ENCODE measurements at places on chromosomes 6 and 20. TPM values are rescaled to one million over a fixed set of nuclear protein-coding genes. Genes with fewer than 3 reads are reported as not detected.

GRCh38 chr6:155426408-155426945 lies 29.2 kb downstream of the NOX3 start:
- no peak overlapping the region for H3K27ac ChIP-seq
- no peaks in the 10 kb centered on the region for H3K4me1 ChIP-seq
- no peaks in the 10 kb centered on the region for H3K27me3 ChIP-seq

- peaks cover 11% of the 10 kb centered on the region for H3K27me3 ChIP-seq
- H3K4me1 ChIP-seq, result peaks cover 16% of the 10 kb centered on the region
- no peak for DNase-seq
- H3K4me3 ChIP-seq, result no peak overlapping the region
- no peak overlapping the region for H3K27ac ChIP-seq
These were observed 5.6 kb upstream of the BEND6 start for GRCh38 chr6:56949265-56949664.

- H3K36me3 ChIP-seq, result no peaks in the 10 kb centered on the region
- H3K27ac ChIP-seq, result no peak overlapping the region
- DNase-seq, result no peak
- no peak overlapping the region for H3K4me3 ChIP-seq
- H3K4me1 ChIP-seq, result no peaks in the 10 kb centered on the region
These were observed 69.3 kb downstream of the UST start for GRCh38 chr6:148816117-148816516.

- no peaks in the 10 kb centered on the region for H3K27me3 ChIP-seq
- no peaks in the 10 kb centered on the region for H3K4me1 ChIP-seq
- no peaks in the 10 kb centered on the region for H3K36me3 ChIP-seq
- H3K4me3 ChIP-seq, result no peak overlapping the region
- no peak for DNase-seq
These were observed 82.3 kb upstream of the CLDN20 start for GRCh38 chr6:155181498-155181897.

DNA sequence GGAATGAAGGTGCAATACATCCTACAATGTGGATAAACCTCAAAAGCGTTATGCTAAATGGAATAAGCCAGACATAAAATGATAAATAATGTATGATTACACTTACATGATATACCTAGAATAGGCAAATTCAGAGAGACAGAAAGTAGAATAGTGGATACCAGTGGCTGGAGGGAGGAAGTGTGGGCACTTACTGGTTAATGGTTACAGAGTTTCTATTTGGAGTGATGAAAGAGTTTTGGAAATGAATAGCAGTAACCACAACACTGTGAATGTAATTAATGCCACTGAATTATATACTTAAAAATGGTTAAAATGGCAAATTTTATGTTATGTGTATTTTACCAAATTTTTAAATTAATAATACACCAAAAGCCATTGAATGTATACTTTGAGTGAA lies 71.4 kb upstream of the CST7 start:
- H3K27ac ChIP-seq, result no peak overlapping the region
- no peak overlapping the region for H3K4me3 ChIP-seq
- H3K4me1 ChIP-seq, result no peaks in the 10 kb centered on the region
- peaks cover 11% of the 10 kb centered on the region for H3K27me3 ChIP-seq

DNA sequence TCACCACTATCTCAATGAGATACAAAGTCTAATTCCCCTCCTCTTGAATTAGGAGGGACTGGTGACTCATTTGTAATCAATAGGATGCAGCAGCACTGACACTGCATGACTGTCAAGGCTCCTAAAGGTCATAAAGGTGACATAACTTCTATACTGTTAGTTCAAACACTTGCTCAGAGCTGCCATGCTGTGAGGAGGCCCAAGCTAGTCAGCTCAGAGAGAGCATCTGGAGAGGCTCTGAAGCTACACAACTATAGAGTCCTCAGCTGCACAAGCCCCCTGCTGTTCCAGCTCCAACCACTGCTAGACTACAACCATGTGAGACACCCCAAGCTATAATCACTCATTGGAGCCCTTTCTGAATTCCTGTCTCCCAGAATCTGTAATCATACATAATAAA lies 17.0 kb upstream of the HEY2 start:
- H3K27ac ChIP-seq, result no peak overlapping the region
- no peaks in the 10 kb centered on the region for H3K36me3 ChIP-seq
- no peak for DNase-seq
- H3K4me3 ChIP-seq, result no peak overlapping the region

GRCh38 chr6:100464162-100464851 lies 414 bp downstream of the SIM1 start:
- no peaks in the 10 kb centered on the region for H3K36me3 ChIP-seq
- H3K4me3 ChIP-seq, result peak overlapping the region; percentile 21
- peaks cover 20% of the 10 kb centered on the region for H3K4me1 ChIP-seq

Gene RIPPLY2
- total RNA-seq, result not detected

GRCh38 chr20:43680981-43681380 lies 14.1 kb downstream of the MYBL2 start:
- no peaks in the 10 kb centered on the region for H3K27me3 ChIP-seq
- peak overlapping the region; percentile 10 for H3K4me3 ChIP-seq
- no peak overlapping the region for H3K27ac ChIP-seq
- DNase-seq, result no peak
- no peaks in the 10 kb centered on the region for H3K4me1 ChIP-seq

- DNase-seq, result no peak
- H3K27me3 ChIP-seq, result no peaks in the 10 kb centered on the region
- no peaks in the 10 kb centered on the region for H3K4me1 ChIP-seq
- H3K36me3 ChIP-seq, result no peaks in the 10 kb centered on the region
- no peak overlapping the region for H3K4me3 ChIP-seq
These were observed 83.3 kb downstream of the SYCP2 start for GRCh38 chr20:59850018-59850641.

GRCh38 chr6:152305672-152306071 lies 331.5 kb downstream of the SYNE1 start:
- no peaks in the 10 kb centered on the region for H3K27me3 ChIP-seq
- no peaks in the 10 kb centered on the region for H3K4me1 ChIP-seq
- DNase-seq, result no peak
- no peak overlapping the region for H3K27ac ChIP-seq

Gene FOXQ1
- not detected for total RNA-seq

- no peaks in the 10 kb centered on the region for H3K27me3 ChIP-seq
- no peak overlapping the region for H3K27ac ChIP-seq
- H3K36me3 ChIP-seq, result peaks cover 15% of the 10 kb centered on the region
- H3K4me1 ChIP-seq, result no peaks in the 10 kb centered on the region
These were observed 24.4 kb downstream of the SERAC1 start for GRCh38 chr6:158143700-158144099.

DNA sequence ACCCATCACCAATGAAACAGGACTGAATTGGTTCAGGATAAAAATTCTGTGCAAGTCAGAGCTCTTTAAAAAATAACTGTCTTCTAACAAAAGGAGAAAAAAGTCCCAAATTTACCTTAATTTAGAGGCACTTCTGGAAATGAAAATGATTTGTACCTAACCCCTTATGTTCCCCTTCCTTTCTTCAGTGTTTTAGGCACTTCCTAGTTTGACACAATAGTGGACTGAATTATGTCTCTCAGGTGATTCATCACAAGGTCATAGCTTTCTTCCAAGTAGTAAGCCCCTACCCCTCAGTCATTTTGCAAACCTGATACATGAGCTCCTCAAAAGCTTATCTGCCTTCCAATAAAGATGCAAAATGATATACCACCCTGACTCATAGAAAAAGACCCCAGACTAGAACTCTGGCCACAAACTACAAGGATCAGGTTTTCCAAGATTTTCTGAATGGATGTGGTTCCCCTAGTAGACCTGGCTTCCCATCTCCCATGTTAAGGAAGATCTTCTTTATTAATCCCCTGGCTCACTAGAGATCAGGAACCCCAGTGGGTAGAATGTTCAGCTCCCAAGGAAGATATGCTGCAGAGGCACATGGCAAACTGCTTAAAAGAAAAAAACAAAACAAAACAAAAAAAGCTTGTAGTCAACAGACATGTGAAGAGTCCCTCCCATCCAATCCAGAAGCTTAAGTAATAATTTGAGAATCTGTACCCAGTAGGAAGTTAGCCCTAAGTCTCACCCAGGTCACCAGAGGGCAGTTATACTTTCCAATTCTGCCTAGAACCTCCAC lies 3.6 kb downstream of the PPP1R10 start:
- H3K27ac ChIP-seq, result peak overlapping the region; percentile 21
- no peak overlapping the region for H3K4me3 ChIP-seq
- no peak for DNase-seq
- H3K36me3 ChIP-seq, result peaks cover 20% of the 10 kb centered on the region
- H3K27me3 ChIP-seq, result no peaks in the 10 kb centered on the region

Gene ESR1
- 0.68 TPM for total RNA-seq
